Right lobe of liver (tissue), 6 donors: ENCODE measurements at places on chromosomes 11 and 22. TPM values are rescaled to one million over a fixed set of nuclear protein-coding genes. Genes with fewer than 3 reads are reported as not detected.

The MN1 gene
- 0.21 TPM for total RNA-seq

The GAL gene
- total RNA-seq = not detected

The PHF21B gene
- not detected for total RNA-seq

The AP1B1 gene
- 50.4 TPM for total RNA-seq

The MYEOV gene
- not detected for total RNA-seq

The PRODH gene
- 2.3 TPM for total RNA-seq

The KDELR3 gene
- total RNA-seq = 16.1 TPM

The LARGE2 gene
- 0.43 TPM for total RNA-seq

DNA sequence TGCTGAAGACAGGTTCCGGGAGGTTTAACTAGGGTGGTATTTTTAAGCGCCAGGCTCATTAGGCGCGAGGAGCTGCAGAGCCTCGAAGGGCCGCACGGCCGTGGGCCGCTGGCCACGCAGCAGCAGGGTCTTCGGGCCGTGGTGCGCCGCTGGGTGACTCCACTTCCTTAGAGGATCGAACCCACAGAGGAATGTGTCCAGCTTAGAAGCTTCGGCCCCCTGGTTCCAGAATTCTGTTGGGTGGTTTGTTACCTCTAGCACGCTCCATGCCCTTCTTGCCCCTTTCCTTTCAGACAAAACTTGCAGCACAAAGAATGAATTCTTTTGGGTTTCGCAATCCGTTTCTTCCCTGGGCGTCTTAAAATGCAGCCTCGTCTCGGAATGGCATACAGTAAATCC is 773 bp upstream of the PATL1 start:
- DNase-seq = peak; percentile 60

DNA sequence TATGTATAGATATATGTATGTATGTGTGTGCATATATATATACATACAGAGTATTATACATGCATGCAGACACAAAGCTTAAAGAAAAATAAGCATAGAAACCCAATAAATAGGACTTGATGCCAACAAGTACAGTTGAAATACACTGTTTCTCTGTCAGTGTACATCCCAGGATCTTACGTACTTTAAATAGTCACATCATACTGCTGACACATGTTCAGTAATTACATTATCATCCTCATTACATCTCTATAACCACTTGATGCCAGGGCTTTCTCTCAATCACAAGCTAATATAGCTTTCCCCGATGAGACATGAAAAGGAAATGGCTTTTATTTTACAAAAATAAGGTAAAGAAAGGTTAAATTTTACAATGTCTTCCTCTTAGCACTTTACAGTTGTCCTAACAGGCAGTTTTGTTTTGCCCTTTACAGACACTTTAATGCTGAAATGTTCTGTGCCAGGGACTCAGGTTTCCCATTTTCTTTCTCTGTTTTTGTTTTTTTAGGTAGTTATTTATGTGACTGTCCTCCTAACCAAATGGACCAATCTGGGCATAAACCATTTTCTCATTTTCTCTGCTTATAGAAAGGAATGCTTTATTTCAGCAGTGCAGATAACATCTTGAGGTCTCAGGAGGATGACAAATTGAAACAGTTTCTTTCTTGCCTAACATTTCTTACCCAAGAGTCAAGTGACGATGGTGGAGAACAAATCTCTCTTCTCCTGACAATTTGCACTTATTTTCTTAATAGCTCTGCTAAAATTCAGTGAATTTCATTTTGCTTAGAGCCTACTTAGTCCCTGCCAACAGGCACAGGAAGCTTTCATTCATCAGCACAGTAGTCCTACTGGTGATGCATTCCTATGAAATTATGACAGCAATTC is 350.2 kb downstream of the TTC28 start:
- DNase-seq = no peak

DNA sequence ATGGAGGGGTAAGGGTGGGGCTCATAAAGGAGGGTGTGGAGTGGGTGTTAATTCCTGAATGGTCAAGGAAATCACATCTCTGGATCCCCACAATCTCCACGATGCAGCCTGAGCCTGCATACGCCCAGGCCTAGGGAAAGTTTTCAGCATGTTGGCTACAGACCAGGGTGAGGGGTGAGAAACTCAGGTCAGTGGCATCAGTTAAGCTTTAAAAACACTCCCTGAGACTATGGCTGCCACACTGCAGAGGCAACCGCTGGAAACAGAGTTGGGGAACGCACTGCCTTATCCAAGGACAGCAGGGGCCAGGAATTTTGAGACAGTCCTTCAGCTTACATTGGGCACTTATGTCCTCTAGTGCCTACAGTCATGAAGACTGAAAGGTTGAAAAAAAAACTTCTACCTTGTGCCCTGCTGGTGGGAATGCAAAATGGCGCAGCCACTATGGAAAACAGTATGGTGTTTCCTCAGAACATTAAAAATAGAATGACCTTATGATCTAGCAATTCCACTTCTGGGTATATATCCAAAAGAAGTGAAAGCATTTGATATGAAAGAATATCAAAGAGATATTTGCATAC is 19.7 kb downstream of the DKK3 start:
- no peak for DNase-seq

- no peak for DNase-seq
Observed at GRCh38 chr22:22061085-22062077, 78.8 kb upstream of the TOP3B start.

DNA sequence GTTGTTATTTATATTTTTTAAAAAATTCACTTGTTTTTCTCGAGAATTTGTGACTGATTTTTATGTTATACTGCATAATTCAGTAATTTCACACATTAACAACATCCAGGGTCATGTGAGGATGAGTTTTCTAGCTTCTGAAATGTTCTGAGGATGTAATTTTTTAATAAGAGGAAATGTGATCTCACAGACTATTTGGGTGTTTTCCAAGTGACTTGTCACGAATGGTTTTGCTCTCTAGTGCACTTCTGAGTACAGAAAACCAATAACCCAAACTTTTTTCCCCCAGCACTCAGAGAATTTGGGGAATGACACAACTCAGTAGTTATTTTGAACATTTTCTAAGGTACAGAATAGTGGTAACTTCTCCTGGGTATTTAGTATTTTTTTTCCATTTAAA is 821.1 kb upstream of the ARHGAP42 start:
- DNase-seq = no peak

DNA sequence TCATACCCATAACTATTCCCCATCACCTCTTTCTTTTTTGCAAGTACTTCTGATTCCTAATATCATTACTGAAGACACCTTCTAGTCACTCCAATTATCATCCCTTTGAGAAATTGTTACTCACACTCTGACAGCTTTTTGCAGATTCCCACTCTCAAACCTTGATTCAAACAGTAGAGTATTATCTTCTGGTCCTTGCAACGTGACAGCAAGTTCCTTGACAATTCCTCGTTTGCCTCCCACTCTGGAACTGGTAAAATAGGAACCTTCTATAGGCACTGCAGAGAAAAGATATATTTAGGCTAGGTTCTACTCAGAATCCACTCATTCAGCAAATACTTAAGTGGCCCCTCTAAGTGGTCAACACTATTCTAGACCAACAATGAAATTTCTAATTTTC is 23.2 kb downstream of the AGBL2 start:
- no peak for DNase-seq

DNA sequence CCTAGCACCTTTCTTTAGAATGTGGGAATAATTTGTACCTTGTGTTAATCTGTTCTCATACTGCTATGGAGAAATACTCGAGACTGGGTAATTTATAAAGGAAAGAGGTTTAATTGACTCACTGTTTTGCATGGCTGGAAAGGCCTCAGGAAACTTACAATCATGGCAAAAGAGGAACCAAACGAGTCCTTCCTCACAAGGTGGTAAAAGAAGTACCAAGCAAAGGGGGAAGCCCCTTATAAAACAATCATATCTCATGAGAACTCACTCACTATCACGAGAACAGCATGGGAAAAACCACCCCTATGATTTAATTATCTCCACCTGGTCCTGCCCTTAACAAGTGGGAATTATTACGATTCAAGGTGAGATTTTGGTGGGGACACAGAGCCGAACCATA is 127.1 kb upstream of the ANO3 start:
- no peak for DNase-seq

DNA sequence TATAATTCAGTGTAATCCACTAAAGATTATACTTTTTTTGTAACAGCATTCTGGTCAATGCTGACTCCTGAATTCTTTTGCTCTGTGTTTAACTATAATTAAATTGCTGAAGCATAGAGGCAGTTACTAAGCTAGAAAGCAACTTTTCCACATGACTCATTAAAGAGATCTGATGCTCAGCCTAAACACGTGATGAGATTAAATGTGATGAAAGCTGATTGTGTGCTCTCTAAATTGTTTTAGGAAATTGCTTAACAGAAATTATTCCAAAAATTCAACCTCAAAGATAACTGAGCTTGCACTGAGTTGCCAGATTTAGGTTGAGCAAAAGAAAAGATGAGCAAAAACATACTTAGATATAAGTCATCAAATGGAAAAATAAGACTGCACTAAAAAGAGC is 1033.6 kb downstream of the FAM181B start:
- DNase-seq = no peak

DNA sequence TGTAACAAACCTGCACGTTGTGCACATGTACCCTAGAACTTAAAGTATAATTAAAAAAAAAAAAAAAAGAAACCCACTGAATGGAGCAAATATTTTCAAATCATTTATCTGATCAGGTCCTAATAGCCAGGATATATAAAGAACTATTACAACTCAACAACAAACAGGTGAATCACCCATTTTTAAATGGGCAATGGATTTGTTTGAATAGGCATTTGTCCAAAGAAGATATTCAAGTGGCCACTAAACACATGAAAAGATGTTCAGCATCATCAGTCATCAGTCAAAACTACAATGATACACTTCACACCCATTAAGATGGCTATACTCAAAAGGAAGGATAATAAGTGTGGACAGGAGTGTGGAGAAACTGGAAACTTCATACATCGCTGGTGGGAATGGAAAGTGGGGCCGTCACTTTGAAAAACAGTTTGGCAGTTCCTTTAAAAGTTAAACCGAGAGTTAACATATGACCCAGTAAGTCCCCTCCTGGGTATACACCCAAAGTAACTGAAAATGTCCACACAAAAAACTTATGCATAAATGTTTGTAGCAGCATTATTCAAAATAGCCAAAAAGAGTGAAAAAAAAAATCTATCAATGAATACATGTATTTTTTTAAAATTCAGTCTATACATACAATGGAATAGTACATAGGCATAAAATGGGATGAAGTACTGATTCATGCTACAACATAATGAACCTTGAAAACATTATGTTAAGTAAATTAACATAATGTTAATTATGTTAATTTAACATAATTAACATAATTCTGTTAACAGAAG is 53.1 kb downstream of the ARRB1 start:
- no peak for DNase-seq

GRCh38 chr11:43547430-43547831 is 133.1 kb upstream of the HSD17B12 start:
- no peak for DNase-seq

GRCh38 chr11:16215352-16215751 is 141.0 kb downstream of the SOX6 start:
- no peak for DNase-seq

GRCh38 chr11:88246696-88247095 is 71.5 kb upstream of the RAB38 start:
- no peak for DNase-seq

DNA sequence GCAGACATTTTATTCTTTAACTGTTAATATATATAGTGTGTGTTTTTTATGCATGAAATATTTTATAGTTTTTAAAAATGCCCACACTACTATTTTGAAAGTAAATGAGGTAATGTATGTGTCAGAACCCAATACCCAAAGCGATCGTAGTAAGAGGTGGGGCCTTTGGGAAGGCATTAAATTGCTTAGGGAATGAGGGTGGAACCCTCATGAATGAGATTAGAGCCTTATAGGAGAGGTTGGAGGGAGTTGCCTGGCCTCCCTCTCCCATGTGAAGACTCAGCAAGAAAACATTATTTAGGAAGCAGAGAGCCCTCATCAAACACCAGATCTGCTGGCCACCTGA is 11.1 kb downstream of the KLHL35 start:
- DNase-seq = no peak

DNA sequence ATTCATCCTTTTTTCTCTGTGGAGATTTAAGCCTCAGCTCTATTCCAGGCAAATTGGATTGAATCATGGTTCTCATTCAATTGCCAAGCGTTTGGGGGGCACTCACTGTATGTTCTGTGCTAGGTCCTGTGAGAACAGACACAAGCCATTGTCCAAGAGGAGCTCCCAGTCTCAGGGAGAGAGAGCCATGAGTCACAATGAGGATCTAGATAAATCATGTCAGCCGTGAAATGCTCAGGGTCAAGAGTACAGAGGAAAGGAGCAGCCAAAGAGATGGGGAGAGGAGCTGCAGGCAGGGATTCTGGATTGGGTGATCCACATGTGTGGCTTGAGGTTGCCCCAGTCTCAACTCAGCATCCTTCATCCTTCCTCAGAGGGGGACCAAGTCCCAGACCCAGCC is 93.6 kb downstream of the FEZ1 start:
- DNase-seq = no peak

GRCh38 chr11:211741-212140 is 4.2 kb downstream of the RIC8A start:
- peak; percentile 39 for DNase-seq

- DNase-seq = no peak
Observed at GRCh38 chr11:46912526-46913150, 5.7 kb downstream of the LRP4 start.

DNA sequence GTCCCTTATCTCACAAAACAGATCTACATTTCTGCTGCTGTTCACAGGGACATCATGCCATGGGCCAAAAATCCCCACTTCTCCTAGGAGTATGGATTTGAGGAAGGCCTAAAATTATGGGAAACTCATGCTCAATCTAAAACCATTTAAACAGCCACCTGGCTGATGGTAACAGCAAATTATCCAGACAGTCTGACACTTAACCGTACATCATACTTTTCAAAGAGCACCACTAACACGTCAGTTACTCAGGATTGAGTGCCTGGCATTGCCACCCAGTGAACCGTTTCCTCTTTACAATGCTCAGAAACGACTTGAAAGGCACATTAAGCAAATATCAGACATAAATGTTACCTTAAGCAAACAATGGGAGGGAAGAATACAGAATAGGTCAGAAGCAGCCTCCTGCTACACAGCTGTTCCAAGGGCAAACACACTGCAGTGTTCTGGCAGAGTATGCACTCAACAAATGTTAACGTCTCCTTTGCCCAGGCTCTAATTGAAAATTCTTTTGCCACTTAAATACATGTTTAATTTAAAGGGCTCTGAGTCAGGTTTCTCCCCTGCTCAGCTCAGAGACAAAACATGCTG is 18.8 kb upstream of the SLC36A4 start:
- DNase-seq = no peak
